ENCODE measurements at places on chromosomes 16 and 17. TPM values are rescaled to one million over a fixed set of nuclear protein-coding genes. Genes with fewer than 3 reads are reported as not detected.

GRCh38 chr16:4372578-4373355 lies 1.1 kb downstream of the VASN start:
- no peak for DNase-seq

The SLC12A3 gene
- total RNA-seq, result not detected

DNA sequence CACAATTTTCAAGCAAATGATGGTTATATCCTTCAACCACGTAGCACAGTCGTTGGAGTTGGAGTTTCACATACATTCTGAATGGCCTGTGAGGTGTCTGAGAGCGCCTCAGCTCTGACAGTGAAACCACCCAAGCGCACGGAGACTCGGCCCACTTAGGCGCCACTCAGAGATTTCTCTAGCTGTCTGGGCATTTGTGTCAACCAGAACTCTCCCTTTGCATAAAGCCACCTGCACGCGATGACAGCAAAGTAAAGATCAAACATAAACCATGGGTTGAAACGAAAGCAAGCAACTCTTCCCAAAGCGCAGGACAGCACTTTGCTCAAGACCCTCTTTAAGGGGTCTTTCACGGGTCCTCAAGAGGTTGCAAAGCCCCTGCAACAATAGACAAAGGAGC lies 533 bp downstream of the SLC6A4 start:
- no peak for DNase-seq

- no peak for DNase-seq
Measured at GRCh38 chr17:4519361-4519788, 20.7 kb downstream of the SPNS2 start.

DNA sequence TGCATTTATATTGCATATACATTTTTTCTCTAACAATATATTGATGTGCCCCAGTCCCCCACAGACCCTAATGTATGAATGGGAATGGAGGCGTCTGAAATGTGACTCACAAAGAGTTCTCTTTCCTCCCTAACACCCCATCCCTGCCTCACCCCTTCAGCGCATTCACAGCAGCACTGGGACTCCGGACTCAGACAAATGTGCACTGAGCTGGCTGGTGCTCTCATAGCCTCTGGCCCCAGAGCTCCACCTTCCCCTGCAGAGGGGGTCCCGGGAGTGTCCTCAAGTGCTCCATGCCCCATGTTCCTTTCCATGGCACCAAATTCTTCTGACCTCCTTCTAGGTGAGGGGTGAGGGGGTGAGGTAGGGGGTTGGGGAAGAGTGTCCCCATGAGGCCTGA lies 20.6 kb downstream of the NPTX1 start:
- no peak for DNase-seq

GRCh38 chr16:78133919-78134318 lies 34.5 kb downstream of the WWOX start:
- DNase-seq, result no peak

DNA sequence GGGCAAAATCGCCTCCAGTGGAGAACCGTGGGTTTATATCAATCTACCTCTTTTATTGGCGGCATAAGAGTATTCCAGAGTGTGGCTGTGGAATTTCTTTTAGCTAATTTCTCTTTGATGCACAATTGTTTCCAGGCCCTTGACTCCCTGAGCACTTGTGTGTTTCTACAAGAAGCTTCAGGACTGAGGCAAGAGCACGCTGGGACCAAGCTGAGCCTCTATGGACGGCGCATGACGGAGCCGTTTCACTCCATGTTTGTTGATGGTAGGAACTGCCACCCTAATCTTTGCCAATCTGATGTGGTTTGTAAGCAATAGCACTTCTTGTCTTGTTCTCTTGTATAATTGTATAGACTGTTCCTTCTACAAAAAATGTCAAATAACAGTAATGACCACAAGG lies 11.2 kb upstream of the ANKRD40CL start:
- DNase-seq, result no peak

DNA sequence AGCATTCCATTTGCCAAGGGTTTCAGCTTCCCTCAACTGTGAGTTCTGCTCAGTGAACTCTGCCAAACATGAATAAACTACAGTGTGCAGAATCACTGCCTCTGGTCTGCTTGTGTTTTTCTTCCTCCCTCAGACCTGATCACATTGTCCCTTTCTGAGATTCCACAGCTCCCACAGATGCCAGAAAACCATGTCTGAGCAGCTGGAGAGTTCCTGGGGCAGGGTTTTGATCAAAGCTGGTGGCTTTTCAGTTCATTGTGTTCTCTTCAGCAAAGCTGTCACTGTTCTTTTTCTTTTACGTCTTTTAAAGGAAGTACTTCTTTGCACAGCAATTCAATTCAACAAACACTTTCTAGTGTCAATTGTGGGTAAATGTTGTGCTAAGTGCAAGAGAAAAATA lies 555.8 kb downstream of the RBFOX1 start:
- no peak for DNase-seq
